ENCODE measurements at places on chromosomes 12 and 14. TPM values are rescaled to one million over a fixed set of nuclear protein-coding genes. Genes with fewer than 3 reads are reported as not detected.

DNA sequence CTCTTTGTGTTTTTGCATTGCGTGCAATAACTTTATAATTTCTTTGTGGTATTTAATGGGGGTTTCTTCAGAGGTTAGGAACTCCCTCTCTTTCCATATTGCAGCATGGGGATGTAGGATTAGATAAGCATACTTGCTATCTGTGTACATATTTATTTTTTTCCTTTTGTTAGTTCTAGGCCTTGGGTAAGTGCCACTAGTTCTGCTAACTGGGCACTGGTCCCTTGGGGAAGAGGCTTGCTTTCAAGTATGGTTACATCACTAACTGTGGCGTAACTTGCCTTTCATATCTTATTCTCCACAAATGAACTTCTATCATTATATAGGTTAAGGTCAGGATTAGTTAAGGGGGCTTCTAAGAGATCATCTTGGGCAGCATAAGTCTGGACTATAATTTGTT, 31.5 kb upstream of the SLCO1B3 start:
- H3K4me1 ChIP-seq = no peaks in the 10 kb centered on the region
- H3K27me3 ChIP-seq = no peaks in the 10 kb centered on the region
- no peak for DNase-seq
- H3K36me3 ChIP-seq = no peaks in the 10 kb centered on the region
- H3K27ac ChIP-seq = no peak overlapping the region
- no peak overlapping the region for H3K4me3 ChIP-seq

- no peak for DNase-seq
- H3K27me3 ChIP-seq = no peaks in the 10 kb centered on the region
- peaks cover 17% of the 10 kb centered on the region for H3K4me1 ChIP-seq
- H3K27ac ChIP-seq = no peak overlapping the region
- no peak overlapping the region for H3K4me3 ChIP-seq
Observed at GRCh38 chr14:30921305-30921704, 46.9 kb downstream of the COCH start.

DNA sequence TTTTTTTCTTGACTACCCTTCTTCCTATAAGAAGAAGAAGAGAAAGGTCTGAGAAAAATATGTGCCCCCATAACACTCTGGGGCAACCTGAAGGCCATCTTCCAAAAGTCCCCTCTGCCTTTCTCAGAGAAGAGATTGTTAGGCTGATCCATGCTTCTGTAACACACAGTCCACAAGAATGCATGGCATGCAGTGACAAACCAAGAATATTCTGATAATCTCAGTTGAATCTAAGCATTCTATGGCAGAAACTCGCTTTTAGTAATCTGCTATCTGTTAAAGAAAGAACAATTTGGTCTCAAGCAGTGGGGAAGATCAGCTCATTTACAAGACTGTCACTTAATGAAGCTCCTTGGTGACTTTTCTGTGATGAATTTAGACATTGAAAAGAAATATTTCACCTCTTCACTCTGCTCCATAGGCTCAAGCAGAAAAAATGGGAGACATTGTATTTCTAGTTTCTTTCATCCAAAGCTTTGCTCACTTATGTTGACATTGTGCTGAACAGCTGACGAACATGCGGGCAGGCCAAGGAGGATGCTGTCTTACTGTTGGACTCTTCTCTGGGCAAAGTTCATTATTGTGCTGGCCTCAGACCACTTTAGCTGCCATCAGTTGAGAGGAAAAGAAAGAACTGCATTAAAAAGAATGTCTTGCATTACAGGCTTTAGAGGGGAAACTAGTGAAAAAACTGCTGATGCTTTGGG, 957.1 kb downstream of the DIO2 start:
- no peak for DNase-seq
- H3K36me3 ChIP-seq = no peaks in the 10 kb centered on the region
- H3K4me3 ChIP-seq = no peak overlapping the region
- no peaks in the 10 kb centered on the region for H3K4me1 ChIP-seq
- no peaks in the 10 kb centered on the region for H3K27me3 ChIP-seq

CABP1 gene
- total RNA-seq = 0.27 TPM

FSCB gene
- not detected for total RNA-seq

EID3 gene
- 9.4 TPM for total RNA-seq

OSGEP gene
- total RNA-seq = 66.0 TPM

DNA sequence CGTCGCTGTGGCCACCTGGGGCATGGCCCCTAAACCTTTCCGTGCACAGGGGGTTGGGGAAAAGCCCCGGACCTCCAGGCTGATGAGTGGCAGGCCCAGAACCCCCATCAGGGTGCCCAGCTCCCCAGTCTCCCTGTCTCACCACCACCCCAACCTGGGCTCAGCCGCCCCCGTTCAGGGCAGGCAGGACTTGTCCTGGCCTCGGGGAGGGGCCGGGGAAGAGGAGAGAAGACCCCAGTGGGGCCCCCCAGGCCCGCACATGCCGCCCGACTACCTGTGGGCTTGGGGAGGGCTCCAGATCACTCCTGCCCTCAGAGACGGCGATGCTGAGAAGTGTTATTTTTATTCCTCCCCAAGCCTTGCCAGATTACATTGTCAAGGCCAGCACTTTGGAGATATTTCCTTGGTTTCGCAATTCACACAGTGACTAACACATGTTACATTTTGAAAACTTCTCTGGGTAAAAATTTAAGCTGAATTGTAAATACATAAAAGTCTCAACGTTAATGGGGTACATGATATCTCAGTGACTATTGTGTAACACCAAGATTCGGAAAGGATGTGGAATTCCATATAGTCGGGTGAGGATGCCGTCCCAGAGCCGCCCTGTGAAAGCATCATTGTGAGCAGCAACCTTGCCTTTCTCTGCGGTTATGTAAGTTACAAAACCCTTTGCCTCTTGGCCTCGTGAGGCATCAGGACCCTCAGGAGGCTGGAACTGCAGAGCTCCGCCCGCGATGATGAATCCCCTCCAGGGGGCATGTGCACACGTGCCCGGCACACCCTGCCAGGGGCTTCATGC, 85.6 kb upstream of the DIO3 start:
- DNase-seq = no peak
- H3K4me1 ChIP-seq = no peaks in the 10 kb centered on the region
- no peaks in the 10 kb centered on the region for H3K36me3 ChIP-seq
- no peak overlapping the region for H3K4me3 ChIP-seq
- H3K27me3 ChIP-seq = no peaks in the 10 kb centered on the region
- no peak overlapping the region for H3K27ac ChIP-seq
